ENCODE measurements at places on chromosomes 7 and 10.
A peak's percentile ranks its signal among the peaks of the same experiment; 100 is the strongest.

DNA sequence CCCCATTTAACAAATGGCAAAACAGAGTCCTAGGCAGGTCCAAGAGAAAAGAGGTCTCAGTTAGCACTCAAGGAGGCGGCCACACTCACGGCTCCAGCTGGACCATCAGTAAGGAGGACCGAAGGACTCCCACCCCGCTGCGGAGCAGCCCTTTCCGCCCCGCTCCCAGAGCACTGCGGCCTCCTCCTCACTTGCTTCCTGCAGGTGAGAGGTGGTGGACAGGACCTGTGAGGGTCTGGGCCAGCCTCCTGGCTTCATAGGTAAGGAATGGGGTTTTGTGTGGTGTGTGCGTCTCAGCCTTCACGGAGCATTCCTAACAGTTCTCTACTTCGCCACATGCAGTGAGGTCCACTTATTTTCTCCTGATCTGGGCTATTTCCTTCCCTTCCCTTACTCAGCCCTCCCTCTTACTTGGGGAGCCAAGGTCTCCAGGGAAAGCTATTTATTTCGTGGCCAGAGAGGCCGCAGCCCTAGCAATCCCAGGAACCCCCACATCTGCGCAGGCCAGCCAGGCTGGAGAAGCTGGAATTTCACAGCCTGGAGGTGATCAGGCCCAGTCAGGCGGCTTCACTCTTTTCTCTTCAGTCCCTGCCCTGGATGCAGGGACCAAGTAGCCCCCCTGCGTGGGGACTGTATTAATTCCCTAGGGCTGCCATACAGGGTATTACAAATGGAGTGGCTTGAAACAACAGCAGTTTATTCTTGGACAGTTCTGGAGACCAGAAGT, 45.9 kb downstream of the ZNF783 start:
- no peak for DNase-seq

DNA sequence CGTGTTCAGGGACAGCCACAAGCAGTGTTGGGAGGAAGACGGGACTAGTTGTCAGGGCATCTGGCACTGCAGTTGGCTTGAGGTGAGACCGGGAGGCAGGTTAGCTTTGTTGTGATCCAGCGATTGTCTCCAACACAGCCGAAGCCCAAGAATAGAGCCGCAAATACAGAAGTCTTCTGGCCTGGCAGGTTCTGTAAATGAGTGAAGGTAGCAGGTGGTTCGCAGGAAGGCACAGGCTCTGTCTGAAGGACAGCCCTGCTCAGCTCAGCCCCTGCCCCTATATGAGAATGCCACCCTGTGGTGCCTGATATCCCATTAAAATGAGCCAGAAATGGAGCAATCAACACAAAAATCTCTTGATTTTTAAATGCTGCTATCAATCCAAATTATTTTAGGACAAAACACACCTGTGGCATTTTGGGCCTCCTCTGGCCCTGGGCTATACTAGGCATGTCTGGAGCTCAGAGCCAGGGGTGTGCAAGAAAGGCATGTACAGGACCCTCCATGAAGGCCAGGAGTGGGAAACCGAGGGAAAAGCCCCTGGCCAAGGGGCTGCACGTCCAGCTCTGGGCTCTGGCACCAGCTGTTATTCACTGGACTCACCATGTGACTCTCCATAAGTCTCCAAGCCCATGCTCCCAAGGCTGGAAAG, 11.2 kb upstream of the C10orf71 start:
- DNase-seq = no peak

GRCh38 chr7:146826329-146826728, 709.7 kb downstream of the CNTNAP2 start:
- DNase-seq = no peak

GRCh38 chr7:84281518-84281917, 86.9 kb upstream of the SEMA3A start:
- DNase-seq = no peak

DNA sequence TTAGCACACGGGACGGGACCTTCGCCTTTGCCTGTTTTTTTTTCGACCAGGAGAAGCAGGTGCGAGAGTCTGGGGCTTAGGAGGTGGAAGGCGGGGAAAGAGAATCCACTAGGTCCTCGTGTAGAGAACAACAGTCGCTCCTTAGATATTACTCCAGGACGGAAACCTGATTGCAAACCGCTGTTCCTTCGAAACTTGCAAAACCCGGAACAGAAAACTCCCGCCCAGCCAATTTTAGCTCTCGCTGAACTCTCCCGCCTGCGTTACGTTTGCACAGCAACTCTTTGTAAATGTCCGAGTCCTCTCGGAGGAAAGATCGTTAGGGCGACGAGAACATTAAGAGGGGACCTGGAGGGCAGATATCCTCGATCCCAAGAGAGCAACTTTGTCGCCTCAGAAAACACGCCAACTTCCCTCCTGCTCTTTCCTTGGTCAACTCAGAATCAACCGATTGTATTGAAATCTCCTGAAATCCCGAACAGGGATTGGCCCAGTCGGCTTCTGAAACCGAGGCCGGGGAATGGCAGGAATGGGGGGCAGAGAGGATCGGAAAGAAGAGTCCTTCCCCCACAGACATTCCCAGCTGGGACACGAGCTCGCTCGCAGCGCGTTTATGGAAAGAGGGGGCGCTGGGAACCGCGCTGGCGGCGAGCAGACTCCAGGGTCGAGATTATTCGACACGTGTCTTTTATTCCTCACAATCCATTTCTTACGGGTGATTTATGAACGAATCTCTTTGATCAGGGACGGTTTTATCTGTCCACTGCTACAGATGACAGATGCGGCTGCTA, 9.9 kb downstream of the TWIST1 start:
- DNase-seq = no peak

DNA sequence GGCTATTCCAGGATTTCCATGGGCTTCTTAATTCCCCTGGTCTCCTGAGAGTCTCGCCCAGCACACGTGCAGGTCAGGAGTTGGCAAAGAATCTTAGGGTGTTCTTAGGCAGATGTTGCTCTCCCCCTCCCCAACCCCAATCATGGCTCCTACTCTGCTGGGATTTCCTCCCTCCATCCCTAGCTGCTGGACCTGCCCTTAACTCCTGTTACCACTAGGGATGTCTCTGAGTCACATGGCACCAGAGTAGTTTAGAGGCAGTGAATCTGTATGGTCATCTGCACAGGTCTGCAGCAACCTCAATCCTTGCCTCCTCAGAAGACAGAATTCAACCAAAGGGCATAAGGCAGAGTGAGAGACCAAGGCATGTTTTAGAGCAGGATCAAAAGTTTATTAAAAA, 51.8 kb upstream of the CHST3 start:
- no peak for DNase-seq

- DNase-seq = no peak
These were observed 170.4 kb upstream of the NRG3 start for GRCh38 chr10:81704596-81704995.

GRCh38 chr10:70602665-70603448, at the start of gene PRF1:
PRF1 (minus strand) TSS chr10:70602741; CDS start chr10:70600902, 1,839 bp downstream.
- DNase-seq = peak; percentile 52

DNA sequence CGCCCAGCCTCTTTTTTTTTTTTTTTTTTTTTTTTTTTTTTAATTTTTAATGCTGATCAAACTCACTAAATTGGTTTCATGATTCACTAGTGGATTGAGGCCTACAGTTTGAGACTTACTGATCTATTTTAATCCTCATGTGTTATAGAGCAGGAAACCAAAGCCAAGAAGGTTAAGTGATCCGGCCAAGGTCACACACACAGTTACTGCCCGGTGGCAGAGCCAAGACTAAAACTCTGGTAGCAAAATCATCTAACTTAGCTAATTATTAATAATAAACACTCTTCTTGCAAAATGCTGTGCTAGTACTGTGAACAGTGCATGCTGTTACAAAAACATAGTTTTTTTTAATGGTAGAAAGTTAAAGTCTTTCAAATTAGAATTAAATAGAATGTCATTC, 188.3 kb upstream of the NFE2L3 start:
- no peak for DNase-seq

DNA sequence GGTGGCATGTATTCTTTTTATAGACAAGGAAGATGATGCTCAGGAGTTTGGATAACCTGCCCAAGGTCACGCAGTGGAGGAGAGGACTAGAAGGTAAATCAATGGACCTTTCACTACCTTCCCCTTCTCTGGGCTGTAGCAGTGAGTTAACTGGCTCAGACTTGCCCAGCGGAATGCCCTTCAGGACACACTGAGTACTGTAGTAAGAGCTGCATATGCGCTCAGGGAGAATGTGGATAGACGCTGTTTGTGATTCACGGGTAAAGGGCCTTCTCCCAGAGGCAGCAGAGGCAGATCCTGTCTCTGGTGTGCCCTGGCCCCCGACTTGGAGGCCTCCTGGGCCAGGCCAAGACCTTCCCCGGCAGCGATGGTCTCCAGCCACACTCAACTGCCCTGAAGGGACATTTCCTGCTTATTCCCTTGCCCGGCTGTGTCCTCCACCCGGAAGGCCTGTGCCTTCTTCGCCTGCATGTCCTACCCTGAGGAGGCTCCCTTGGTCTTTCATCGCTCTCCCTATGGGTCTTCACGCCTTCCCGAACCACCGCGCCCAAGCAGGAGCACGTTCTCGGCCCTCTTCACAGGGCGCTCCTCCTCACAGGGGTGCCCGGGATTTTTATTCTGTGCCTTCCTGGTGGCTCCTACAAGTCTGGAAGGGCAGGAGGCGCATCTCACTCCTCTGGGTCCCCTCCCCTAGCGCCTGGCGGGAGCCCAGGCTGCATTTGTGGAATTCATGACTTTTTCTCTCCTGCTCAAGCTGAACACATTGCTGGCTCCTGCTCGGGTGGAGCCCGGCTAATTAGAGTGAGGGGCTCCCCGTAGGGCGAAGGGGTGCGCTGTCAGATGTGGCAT, 1.8 kb upstream of the IKZF1 start:
- DNase-seq = no peak

- DNase-seq = no peak
These were observed 206.7 kb downstream of the CAMK1D start for GRCh38 chr10:12556039-12556438.

DNA sequence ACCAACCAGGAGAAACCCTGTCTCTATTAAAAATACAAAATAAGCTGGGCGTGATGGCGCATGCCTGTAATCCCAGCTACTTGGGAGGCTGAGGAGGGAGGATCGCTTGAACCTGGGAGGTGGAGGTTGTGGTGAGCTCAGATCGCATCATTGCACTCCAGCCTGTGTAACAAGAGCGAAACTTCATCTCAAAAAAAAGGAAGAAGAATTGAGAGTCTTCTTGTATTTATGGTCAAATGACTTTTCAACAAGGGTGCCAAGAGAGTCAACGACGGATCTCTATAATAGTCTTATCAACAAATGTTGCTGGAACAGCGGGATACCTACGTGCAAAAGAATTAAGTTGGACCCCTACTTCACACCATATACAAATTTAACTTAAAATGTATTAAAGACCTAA, 21.6 kb upstream of the JAZF1 start:
- no peak for DNase-seq

DNA sequence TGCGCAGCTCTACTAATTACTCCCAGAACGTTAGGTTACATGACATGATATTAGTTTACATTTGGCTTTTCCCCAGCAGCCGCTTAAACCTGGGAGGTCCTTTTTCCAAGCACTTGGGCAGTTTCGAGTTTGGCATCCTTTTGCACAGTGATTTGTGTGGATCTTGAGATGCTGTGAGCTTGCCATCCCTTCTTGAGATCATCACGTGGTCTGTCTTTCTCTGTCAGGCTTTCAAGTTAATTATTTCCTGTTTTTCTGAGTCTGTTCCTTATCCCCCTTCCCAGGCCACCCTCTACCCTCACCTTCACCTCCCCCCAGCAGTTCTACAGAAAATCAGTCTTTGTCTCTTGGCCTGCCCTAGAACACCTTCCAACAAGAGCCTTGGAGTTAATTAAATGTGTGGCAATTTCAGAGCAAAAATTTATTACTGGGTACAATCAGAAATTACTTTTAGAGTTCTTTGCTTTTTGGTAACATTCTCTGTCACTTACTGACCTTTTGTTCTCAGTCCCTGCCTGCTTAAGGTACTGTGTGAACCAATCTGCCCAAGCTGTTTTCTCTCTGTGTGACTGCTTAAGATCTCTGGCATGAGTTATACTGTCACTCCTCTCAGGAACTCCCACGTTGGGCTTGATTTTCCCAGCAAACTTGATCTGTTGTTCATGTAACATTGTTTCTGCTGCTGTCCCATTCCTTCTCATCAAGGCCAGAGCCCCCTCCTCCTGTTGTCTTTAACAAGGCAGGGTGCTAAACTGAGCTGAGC, 3.1 kb upstream of the SLF2 start:
- no peak for DNase-seq

GRCh38 chr10:98435178-98435577, 11.6 kb downstream of the HPS1 start:
- no peak for DNase-seq

DNA sequence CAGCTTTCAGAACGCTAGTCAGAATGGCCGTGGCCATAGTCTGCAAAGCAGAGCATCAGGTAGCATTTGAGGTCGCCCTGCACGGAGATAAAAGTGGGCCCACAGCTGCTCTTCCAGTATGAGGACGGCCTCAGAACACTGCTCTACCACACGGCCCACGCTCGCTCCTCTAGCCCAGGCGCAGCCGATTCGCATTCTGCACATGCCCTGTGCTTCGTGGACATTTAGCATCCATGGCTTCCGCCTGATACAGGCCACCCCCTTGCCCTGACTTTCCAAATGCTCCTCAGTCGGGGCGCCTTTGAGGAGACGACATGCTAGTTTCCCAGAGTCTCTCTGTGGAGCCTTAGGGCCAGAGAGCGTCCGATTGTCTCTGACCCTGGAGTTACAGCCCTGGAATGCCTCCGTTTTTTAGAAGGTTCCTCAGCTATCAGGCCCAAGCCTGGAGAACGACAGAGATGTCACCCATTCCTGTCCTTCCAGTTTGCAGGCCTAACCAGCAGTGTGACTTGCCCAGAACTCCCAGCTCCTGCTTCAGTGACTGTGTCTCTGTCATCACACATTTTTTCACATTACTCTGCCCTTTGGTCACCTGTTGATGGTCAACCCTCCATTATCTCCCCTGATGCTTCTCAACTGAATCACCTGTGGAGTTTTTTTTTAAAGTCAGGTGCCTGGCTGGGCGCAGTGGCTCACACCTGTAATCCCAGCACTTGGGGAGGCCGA, 14.3 kb downstream of the STRA8 start:
- no peak for DNase-seq

DNA sequence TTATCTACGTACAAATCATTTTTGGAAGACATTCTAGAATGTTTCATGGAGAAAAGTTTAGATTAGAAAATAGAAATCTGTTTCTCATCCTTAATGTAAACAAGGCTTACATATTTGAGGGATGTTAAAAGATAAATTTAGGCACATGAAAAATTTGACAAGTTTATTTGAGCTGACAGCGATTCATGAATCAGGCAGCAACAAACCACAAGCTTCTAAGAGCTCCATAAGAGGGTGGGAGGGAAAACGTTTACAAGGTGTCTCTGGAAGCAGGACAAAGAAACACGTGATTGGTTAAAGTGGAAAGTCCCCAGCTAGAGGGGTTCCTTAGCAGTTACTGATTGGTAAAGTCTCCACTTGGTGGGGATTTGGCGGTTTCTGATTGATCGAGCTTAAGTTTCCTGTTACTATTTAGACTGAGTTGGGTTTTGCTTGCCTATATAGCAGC, 228.9 kb upstream of the PITRM1 start:
- DNase-seq = no peak

- no peak for DNase-seq
These were observed 285.6 kb upstream of the SORCS1 start for GRCh38 chr10:107450056-107450455.
